ENCODE measurements at places on chromosomes 5 and 9. TPM values are rescaled to one million over a fixed set of nuclear protein-coding genes. Genes with fewer than 3 reads are reported as not detected.
A peak's percentile ranks its signal among the peaks of the same experiment; 100 is the strongest.

DNA sequence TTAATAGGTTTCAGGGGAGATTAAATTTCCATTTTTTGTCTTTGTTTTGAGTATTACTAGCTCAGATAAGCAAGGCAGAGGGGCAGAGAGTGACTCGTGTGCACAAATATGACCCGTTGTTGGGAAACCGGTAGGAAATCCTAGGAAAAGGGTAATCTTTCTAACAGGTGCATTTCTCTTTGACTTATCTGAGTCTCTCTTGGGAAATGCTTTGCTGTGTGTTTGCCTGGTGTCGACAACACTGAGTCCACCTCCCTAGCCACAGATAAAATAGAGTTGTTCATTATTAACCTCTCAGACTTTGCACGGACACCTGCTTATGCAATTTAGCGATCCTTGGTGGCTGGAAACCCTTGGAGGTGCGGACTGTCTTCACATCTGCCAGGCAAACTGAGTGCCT is 164.2 kb downstream of the FGF1 start:
- no peak for DNase-seq

- no peak for DNase-seq
These were observed 35.6 kb upstream of the NREP start for GRCh38 chr5:111792471-111793058.

GRCh38 chr9:124259158-124259808 is 1.5 kb downstream of the NEK6 start:
- DNase-seq: peak; percentile 43

DNA sequence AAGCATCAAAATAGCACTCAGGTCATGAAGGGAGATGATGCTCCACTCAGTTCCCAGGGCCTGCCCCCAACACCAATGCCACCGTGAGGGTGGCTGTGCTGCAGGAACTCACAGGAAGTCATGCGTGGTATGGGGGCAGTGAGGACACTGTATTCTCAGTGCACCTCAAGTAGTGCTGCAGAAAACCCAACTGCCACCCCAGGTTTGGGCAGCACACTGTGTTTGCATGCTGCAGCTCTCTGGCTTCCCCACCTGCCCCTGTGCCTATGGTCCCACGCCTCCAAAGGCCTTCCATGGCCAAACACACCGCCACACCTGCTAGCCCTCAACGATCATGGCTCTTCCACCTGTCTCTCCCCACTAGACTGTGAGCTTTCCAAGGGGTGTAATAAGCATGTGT is 14.3 kb downstream of the LHFPL2 start:
- DNase-seq: no peak

- no peak for DNase-seq
These were observed 72.7 kb downstream of the TTLL11 start for GRCh38 chr9:122020398-122020797.

- no peak for DNase-seq
These were observed 383.9 kb downstream of the SH3GL2 start for GRCh38 chr9:17962747-17963146.

DNA sequence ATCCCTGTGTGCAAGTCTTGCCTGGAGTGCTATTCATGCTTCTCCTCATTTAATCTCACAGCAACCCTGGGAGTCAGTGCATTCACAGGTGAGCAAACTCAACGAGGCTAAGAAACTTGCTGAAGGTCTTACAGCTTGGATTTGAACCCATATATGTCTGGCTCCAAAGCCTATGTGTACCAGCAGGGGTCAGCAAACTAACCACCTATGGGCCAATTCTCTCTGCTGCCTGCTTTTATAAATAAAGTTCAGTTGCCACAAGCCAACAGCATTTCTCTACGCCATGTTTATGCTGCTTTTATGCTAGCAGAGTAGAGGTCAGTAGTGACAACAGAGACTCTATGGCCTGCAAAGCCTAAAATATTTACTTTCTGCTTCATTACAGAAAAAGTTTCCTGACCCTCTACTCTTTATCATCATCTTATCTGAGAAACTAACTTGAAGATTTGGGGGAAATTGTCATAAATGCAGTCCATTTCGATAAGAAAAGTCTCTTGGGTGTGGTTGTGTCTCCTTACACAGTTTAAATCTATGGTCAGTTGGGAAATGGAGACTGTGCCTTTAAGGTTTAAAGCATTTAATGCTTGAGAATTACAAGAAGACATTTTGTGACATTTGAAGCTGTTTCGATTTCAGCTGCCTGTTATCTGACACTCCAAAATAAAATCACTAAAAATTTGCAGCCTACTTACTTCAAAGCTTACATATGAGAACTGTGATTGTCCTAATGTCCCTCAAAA is 137.7 kb downstream of the PRELID2 start:
- DNase-seq: no peak

- no peak for DNase-seq
These were observed 190.5 kb downstream of the PIK3R1 start for GRCh38 chr5:68405784-68406743.

Gene ARHGEF39
- 11.9 TPM for total RNA-seq

DNA sequence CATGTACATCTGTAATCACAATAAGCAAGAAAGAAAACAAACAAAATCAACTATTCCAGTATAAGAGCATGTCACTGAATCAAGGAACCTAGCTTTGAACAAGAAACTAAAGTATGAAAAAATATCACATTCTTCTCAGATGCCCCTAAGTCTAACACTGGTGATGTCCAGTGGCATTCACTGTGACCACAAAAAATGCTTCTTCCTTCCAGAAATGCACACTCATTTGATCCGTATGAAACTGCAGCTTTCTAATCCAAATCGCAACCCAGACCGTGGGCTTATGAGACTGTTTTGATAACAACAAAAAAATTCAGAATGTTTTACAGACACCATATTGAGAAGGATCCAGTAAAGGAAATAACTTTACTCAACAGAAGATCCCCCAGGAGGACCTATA is 320.1 kb upstream of the TARS1 start:
- DNase-seq: no peak

Gene ABCA1
- 13.7 TPM for total RNA-seq

DNA sequence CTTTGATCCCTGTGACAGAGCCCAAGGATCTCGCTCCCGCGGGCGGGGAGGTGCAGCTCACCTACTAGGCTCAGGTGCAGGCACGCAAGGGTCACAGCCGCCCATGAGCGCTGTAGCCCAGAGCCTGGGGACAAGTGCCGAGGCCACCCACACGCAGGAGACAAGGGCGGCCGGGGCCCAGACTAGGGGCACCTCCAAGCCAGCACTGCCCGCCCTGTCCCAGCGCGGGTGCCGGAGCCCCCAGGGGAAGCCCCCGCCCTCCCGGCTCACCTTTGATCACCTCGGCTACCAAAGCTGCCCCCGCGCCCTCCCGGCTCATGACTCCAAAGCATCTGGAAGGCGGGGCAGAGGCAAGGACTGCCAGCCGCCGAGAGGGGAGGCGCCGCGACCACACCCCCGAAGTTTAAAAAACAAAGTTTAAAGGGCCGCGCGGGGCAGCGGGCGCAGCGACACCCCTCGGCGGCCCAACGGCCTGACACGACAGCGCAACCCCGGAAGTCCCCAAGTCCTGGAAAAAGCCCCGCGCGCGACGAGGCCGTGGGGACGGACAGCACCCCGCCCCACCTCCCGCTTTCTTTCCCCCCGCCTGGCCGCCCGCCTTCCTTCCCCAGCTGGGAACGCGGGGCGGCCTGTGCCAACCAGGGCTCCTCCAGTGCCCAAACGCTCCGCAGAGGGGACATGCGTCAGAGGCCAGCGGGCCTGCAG is 53.0 kb downstream of the CDC14B start:
- no peak for DNase-seq

- no peak for DNase-seq
These were observed 104.0 kb upstream of the POU5F2 start for GRCh38 chr5:93845376-93845775.

Gene PPIC
- total RNA-seq: 25.0 TPM

- DNase-seq: no peak
These were observed 71.5 kb downstream of the SLIT3 start for GRCh38 chr5:169229342-169229892.

- DNase-seq: no peak
These were observed 25.2 kb upstream of the TNFAIP8 start for GRCh38 chr5:119330367-119331183.

DNA sequence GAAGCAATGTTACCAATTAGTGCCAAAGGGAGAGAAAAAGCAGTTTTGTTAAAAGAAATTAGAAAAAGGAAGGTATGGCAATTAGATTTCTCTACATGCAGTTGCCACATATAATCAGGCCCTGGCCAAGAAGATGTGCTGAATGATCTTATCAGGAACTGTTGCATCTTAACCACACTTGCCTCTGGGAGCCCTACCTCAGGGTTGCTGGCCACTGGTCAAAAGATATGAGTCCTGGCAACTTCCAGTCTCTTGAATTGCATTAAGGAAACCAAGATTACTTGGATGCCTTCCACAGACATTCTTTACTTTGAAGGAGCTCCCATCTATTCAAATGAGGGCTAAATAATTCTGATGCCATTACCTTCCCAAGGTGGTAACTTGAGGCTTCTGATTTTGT is 60.4 kb downstream of the TNC start:
- no peak for DNase-seq

Gene PRKAA1
- total RNA-seq: 30.5 TPM

Gene CDK9
- 29.5 TPM for total RNA-seq

DNA sequence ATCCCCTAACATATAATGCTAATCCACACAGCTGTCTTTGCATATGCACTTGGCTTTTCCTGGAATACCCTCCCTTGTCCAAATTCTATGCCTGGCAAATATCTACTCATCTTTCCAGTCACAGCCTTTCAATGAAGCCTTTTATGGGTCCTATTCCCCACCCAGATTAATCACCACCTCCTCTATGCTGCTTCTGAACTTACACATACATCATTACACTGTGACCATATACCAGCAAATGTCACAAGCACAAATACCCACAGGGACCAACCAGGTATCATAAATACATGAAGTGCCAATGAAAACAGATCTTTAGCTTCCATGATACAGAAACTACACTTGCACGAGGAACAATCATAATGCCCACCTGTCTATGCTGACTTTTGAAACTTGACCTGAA is 22.3 kb downstream of the LPAR1 start:
- no peak for DNase-seq

DNA sequence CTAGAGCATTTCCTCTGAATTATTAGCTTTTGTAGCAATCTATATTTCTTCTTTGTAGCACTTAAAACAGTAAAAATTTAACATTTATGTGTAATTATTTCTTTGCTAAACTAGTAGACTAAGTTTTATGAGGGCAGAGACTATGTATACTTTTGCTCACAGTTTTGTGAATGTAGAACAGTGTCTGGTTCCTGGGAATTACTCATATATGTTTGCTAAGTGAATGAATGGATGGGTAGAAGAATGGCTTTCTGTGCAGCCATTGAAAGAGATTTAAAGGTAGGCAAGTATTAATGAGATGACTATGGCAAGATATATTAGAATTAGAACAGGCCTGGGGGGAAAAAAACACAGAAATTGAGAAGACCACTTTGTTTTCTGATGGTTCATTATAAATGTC is 140.1 kb downstream of the PAM start:
- no peak for DNase-seq

- no peak for DNase-seq
These were observed 266.6 kb downstream of the PIK3R1 start for GRCh38 chr5:68482199-68482598.

- no peak for DNase-seq
These were observed 317.2 kb upstream of the GRAMD2B start for GRCh38 chr5:126106029-126106428.

- no peak for DNase-seq
These were observed 51.0 kb upstream of the APC start for GRCh38 chr5:112686675-112687074.

Gene PCDHB3
- total RNA-seq: 0.22 TPM

Gene PAEP
- not detected for total RNA-seq

Gene BHMT2
- total RNA-seq: 3.8 TPM

Gene SLC28A3
- 0.58 TPM for total RNA-seq

- DNase-seq: no peak
These were observed 60.8 kb downstream of the AOPEP start for GRCh38 chr9:94787266-94787665.

- DNase-seq: no peak
These were observed 1146.3 kb downstream of the MAT2B start for GRCh38 chr5:164651546-164652275.

GRCh38 chr9:27179245-27179865 is 70.3 kb downstream of the TEK start:
- no peak for DNase-seq

DNA sequence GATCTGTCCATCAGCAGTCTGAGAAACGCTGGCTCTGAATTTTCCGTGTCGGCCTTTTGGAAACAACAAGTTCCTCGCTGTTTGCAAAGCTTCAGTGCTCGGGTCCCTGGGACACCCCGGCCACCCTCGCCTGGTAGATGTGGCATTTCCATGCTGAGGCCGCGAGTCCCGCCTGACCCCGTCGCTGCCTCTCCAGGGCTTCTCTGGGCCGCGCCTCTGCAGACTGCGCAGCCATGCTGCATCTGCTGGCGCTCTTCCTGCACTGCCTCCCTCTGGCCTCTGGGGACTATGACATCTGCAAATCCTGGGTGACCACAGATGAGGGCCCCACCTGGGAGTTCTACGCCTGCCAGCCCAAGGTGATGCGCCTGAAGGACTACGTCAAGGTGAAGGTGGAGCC is 4.7 kb downstream of the NTNG2 start:
- no peak for DNase-seq

DNA sequence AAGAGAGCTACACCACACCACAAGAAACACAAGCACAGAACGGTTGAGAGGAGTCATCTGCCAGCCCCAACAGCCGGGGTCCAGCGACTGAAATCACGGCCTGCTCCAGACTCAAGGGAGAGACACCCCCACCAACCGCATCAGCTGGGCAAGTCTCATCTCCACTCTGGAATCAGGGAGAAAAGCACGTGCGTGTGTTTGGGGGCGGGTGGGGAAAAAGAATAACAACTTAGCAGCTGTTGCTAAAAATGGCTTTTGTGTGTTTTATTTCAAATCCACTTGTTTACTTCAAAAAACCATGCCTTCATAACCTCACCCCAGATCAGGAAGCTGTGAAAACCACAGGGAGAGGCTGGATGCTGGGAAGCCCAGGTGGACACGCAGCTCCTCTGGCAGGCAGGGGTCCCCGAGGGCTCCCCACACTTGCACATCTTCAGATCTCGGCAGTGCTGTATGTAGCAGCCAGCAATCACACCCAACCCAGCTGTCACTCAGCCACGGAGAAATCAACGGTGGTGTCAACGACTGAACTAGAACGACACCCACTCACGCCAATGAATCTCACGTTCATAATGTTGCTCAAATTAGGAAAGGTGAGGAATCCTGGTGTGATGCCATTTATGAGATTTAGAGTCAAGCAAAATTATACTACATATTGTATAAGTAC is 19.0 kb downstream of the PNPLA7 start:
- no peak for DNase-seq

- DNase-seq: no peak
These were observed 300.0 kb downstream of the PDE4D start for GRCh38 chr5:59593439-59594007.

All from epithelial cell of proximal tubule (primary cell).